ENCODE measurements at places on chromosomes 1 and 21. TPM values are rescaled to one million over a fixed set of nuclear protein-coding genes. Genes with fewer than 3 reads are reported as not detected.

Gene TSTD1
- 5.6 TPM for total RNA-seq

Gene CFHR3
- total RNA-seq: 0.61 TPM

Gene TNFRSF14
- total RNA-seq: 74.3 TPM

GRCh38 chr1:176691251-176692228 is 228.6 kb downstream of the PAPPA2 start:
- peak; percentile 17 for DNase-seq
- H3K27ac ChIP-seq: no peak overlapping the region
- H3K4me1 ChIP-seq: no peaks in the 10 kb centered on the region
- no peaks in the 10 kb centered on the region for H3K27me3 ChIP-seq
- no peak overlapping the region for H3K4me3 ChIP-seq

DNA sequence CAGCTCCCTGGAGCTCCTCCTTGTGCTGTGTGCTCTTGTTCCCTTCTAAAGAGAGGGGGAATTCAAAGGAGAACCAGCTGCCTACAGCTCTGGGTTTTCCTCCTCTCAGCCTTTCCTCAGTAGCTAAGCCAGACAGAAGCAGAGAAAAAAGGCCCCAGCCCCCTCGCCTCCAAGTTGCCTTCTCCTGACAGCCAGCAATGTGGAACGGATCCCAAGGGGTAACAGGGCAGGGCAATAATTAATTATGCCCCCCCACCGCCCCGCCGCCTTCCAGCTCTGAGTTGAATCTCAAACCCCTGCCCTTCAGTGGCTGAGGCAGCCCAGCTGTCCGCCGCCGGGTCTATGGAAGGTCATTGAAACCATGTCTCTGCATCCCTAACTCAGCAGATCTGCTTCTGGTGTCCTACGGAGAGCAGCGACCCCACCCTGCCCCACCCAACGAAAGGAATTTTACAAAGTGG is 69.0 kb upstream of the GOLT1A start:
- H3K36me3 ChIP-seq: no peaks in the 10 kb centered on the region
- DNase-seq: no peak
- H3K4me1 ChIP-seq: peaks cover 6% of the 10 kb centered on the region
- H3K27me3 ChIP-seq: no peaks in the 10 kb centered on the region

DNA sequence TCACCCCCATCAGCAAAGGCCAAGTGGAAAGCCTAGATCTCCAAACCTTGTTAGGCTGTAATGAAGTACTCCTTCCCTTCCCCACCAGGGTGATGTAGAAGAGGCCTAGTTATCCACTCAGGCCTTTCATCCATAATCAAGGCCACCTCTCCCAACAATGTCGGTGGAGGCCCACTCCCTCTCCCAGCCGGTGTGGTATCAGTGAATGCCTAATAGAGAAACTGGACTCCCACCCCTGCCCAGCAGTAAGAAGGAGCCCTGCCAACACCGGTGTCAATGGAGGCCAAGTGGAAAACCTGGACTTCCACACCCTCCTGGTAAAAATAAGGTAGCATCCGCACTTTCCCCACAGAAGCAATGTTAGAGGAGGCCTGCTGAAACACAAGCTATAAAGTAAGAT is 23.9 kb downstream of the NDUFS5 start:
- no peaks in the 10 kb centered on the region for H3K4me1 ChIP-seq
- DNase-seq: no peak
- H3K27me3 ChIP-seq: no peaks in the 10 kb centered on the region
- H3K4me3 ChIP-seq: no peak overlapping the region
- H3K36me3 ChIP-seq: no peaks in the 10 kb centered on the region
- no peak overlapping the region for H3K27ac ChIP-seq

GRCh38 chr21:14523234-14523633 is 22.9 kb downstream of the SAMSN1 start:
- no peak overlapping the region for H3K27ac ChIP-seq
- H3K27me3 ChIP-seq: no peaks in the 10 kb centered on the region
- H3K36me3 ChIP-seq: no peaks in the 10 kb centered on the region
- no peak for DNase-seq
